ENCODE measurements at places on chromosomes 12 and 14. TPM values are rescaled to one million over a fixed set of nuclear protein-coding genes. Genes with fewer than 3 reads are reported as not detected.

DNA sequence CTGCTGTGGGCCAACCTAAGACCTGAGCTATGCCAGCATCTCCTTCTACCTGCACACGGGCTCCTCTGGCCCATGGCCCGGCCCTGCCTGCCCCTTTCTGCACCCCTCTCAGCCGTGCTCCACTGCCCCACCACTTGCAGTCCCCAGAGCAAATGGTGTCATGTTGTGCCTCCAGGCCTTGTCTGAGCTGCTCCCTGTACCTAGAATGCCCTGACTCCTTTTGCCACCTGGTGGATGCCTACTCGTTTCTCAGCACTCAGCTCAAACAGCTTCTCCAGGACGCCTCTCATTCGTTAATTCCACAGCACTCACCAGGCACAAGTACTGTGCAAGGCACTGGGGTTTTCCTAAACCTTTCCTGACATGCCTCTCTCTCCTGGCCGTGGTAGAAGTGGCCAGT lies 63.2 kb upstream of the PNMA1 start:
- DNase-seq = no peak

DNA sequence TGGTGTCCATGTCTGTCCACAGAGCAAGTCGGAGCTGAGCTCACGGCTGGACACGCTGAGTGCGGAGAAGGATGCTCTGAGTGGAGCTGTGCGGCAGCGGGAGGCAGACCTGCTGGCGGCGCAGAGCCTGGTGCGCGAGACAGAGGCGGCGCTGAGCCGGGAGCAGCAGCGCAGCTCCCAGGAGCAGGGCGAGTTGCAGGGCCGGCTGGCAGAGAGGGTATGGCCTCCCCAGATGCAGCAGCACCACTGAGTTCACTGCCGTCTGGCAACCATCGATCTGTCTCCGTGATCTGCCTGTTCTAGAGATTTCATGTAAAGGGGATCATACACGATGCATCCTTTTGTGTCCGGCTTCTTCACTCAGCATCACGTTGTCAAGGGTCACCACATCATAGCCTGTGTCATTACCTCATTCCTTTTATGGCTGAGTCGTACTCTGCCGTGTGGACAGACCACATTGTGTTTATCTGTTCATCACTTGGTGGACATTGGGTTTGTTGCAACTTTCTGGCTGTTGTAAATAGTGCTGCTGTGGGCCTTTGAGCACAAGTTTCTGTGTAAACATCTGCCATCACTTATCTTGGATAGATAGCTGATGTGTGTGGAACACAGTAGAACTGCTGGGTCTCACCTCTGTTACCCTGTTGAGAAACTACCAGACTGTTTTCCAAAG lies 21.9 kb downstream of the HIP1R start:
- no peak for DNase-seq

DNA sequence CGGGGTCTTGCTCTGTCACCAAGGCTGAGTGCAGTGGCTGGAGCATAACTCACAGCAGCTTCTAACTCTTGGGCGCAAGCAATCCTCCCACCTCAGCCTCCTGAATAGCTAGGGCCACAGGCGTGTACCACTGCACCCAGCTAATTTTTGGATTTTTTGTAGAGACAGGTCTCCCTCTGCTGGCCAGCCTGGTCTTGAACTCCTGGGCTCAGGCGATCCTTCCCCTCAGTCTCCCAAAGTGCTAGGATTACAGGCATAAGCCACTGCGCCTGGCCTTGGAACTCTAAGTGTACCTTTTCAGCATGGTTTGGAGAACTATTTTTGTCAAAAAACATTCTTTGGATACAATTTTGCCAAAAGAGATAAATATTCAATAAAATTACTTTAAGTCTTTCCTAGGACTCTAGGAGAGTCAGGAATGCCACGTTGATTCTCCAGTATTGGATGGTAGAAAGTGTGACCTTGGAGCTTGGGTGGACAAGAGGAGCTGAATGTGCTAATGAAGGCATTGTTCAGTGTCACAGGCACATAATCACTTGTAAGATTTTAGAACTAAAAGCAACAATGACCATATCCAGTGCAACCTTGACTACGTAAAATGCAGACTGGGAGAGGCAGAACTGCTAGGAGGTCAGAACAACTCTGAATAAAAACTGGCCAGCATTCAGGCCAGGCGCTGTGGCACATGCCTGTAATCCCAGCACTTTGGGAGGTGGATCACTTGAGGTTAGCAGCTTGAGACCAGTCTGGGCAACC lies 2.8 kb downstream of the SRSF9 start:
- DNase-seq = peak; percentile 7

- DNase-seq = no peak
Measured at GRCh38 chr12:26896913-26897312, 40.9 kb downstream of the INTS13 start.

DNA sequence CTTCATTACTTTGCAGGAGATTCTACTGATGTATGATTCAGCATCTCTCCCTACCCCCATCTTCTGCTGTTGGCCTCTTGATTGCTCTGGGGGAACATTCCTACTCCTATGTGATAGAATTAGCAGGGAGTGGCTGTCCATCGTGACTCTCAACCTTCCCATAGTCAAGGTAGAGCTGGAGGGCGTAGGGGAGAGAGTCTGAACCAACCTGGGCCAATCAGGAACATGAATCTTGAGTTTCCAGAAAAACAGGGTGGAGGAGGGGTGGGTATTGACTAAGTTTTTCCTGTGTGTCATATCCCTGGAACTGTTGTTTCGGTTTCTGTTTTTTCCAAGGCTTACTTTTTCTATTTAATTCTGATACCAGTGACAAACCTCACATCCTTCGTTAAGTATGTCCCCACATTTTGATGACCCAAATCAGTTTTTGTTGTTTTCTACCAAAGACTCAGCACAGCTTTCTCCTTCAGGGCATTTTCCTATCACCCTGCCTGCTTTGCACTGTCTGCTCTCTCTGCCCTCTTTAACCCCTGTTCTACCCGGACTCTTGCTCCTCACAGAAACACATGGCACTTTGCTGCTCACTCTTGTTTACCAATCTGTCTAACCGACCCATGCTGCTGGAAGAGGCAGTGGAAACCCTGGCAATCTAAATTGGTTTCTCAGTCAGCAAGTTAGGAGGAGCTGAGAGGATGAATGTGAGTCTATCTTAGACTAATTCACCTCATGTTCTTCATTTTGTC lies 1428.3 kb downstream of the AACS start:
- DNase-seq = no peak

DNA sequence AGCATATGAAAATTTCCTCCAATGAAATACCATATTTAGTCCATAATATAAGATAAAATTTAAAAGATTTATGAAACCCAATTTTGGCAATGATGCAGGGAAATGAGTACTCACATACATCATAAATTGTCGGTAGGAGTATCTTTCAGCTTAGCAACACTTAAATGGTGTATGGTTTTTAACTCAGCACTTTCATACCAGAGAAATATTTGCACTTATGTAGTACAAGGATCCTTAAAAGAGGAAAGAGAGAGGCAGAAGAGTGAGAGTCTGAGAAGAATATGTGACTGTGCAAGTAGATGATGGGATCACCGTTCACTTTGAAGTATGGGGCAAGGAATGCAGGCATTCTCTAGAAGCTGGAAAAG lies 379.3 kb upstream of the DCN start:
- DNase-seq = no peak

- DNase-seq = no peak
Measured at GRCh38 chr12:12331896-12332295, 18.1 kb downstream of the MANSC1 start.

DNA sequence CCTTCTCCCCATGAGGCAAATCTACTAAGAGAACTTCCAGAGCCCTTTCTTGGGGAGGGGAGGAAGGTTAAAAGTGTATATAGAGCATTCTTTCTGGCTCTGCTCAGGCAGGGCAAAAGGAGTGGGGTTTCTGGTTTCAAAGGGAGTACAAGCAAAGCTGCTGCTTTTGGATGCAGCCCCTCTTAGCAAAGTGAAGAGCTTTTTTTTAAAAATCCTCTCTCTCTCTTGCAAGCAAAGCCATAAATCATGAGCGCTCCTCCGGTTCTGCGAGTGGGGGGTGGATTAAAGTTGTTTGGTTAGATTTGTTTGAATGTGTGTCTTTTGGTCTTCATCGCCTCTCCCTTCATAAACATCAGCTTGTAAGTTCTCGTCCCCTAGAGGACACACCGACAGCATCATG lies 546.6 kb upstream of the TBX3 start:
- DNase-seq = no peak

- peak; percentile 55 for DNase-seq
Measured at GRCh38 chr12:121423682-121424623, 24.0 kb downstream of the RNF34 start.

GRCh38 chr14:65483647-65484046 lies 71.1 kb downstream of the FUT8 start:
- no peak for DNase-seq

DNA sequence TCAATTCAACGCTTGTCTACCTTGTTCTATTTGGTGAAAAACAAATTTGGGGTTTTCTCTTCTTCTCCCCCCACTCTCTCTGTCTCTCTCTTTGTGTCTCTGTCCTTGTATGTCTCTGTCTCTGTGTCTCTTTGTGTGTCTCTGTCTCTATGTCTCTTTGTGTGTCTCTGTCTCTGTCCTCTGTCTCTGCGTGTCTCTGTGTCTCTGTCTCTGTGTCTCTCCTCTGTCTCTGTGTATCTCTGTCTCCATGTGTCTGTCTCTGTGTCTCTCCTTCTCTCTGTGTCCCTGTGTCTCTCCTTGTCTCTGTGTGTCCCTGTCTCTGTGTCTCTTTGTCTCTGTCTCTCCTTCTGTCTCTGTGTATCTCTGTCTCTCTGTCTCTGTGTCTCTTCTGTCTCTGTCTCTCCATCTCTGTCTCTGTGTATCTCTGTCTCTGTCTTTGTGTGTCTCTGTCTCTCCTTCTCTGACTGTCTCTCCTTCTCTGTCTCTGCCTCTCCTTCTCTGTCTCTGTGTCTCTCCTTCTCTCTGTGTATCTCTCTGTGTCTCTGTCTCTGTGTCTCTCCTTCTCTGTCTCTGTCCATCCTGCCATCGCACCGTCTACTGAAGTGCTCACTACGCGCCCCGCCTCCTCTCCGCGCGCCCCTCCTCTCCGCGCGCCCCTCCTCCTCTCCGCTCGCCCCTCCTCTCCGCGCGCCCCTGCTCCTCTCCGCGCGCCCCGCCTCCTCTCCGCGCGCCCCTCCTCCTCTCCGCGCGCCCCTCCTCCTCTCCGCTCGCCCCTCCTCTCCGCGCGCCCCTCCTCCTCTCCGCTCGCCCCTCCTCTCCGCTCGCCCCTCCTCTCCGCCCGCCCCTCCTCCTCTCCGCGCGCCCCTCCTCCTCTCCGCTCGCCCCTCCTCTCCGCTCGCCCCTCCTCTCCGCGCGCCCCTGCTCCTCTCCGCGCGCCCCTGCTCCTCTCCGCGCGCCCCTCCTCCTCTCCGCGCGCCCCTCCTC lies 12.8 kb downstream of the LRCOL1 start:
- peak; percentile 62 for DNase-seq

DNA sequence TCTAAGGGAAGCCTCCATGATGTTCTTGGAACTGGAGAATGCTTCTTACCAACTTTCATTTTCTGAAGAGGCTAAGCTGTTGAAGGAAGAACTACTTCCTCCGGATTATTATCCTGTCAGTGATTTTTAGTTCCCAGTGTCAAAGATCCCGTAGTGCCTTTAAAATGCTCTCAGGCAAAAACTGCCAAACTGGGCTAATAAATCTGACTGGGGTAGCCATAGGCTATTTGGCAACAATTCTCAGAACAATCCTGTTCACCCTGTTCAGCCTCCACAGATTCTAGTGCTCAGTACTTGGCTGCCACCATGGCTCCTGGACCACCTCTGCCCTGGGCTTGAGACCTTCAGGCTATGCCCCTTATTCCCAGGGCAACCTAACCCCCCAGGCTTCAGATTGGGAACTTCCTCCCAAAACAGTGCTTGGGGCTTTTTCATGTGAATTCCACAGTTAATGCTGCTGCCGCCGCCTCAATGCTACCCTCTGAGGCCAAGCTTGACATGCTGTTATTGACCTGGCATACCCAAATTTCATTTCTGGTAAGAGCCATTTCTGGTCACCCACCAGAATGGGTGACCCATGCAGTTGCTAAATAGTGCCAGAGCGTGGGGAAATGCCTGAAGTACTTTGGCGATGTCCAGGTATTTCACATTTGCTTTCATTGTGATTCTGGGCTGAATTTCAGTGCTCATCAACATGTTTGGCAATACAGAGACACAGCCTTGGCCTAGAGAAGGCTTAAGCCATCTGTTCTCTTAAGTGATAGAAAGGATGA lies 110.0 kb upstream of the ARHGAP5 start:
- no peak for DNase-seq

GRCh38 chr12:40464121-40464520 lies 228.1 kb upstream of the CNTN1 start:
- DNase-seq = no peak

DNA sequence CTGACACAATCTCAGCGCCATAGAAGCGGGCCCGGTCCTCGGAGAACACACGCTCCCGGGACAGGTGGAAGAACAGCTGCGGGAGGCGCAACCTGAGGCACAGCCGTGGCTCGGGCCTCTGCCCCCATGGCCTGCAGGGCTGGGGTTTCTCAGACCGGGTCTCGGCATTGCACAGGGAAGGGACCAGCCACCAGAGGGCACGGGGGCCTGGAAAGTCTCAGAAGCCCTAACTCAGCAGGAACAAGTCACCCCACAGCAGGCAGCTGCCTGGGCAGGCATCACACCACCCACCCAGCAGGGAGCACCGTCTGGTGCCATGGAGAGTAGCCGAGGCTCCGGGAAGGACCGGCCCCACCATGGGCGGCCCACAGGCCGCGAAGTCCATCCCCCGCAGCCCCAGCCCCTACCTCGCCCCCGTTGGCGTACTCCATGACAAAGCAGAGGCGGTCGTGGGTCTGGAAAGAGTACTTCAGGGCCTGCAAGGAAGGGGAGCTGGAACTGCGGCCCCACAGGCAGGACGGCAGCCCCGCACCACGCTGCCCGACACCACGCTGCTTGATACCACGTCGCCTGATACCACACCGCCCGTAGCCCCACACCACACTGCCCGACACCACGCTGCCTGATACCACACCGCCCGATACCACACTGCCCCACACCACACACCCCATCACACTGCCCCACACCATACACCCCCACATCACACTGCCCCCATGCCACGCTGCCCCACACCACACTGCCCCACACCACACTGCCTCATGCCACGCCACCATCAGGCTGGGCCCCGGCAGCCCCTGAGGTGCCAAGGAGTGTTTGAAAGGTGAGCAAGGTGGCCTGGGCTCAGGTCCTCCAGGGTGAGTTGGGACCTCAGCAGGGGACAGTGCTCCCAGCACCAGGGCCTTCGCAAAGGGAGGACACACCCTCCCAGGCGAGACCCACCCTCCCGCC lies 20.8 kb downstream of the SIVA1 start:
- DNase-seq = no peak

DNA sequence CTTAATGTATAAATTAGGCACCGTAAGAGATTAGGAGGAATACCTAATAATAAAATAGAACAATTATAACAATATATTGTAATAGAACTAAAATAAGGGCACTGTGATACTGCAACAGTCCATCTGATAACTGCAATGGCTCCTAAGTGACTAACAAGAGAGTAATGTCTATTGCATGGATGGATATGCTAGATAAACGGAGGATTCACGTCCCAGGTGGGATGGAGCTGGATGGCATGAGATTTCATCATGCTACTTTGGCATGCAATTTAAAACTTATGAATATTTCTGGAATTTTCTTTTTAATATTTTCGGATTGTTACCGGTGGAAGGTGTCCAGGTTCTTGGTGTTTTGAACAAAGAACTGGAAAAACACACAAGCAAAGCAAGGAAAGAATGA lies 2.2 kb upstream of the TMEM19 start:
- DNase-seq = no peak

GRCh38 chr12:131758016-131758739 lies 47.3 kb downstream of the SFSWAP start:
- DNase-seq = peak; percentile 35

PITPNM2 gene
- total RNA-seq = 18.3 TPM

CLEC7A gene
- 1.8 TPM for total RNA-seq

GALNT16 gene
- 106 TPM for total RNA-seq

ADAM21 gene
- not detected for total RNA-seq

HOXC4 gene
- total RNA-seq = not detected

PTCSC3 gene
- total RNA-seq = not detected

CHGA gene
- not detected for total RNA-seq

All from heart right ventricle (tissue), 16 donors.